Breast epithelium (tissue), 4 donors: ENCODE measurements at places on chromosomes 1 and 21.

- no peak for DNase-seq
Measured at GRCh38 chr1:80675454-80675853, 1125.3 kb upstream of the ADGRL2 start.

DNA sequence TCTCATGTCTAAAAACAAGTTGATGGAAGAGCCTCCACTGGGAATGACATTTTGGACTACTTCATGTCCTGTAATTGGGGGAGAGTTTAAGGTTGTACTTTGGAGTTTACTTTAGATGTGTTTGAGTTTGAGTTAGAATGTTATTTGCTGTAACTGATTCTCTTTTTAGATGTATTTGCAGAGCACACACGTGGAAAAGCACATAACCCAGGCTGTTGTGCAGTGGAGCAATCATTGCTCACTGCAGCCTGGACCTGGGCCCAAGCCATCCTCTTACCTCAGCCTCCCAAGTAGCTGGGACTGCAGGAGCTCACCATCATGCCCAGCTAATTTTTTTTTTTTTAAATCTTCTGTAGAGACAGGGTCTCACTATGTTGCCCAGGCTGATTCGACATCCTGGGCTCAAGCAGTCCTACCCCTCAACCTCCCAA lies 36.7 kb upstream of the SH3D21 start:
- DNase-seq = peak; percentile 67

DNA sequence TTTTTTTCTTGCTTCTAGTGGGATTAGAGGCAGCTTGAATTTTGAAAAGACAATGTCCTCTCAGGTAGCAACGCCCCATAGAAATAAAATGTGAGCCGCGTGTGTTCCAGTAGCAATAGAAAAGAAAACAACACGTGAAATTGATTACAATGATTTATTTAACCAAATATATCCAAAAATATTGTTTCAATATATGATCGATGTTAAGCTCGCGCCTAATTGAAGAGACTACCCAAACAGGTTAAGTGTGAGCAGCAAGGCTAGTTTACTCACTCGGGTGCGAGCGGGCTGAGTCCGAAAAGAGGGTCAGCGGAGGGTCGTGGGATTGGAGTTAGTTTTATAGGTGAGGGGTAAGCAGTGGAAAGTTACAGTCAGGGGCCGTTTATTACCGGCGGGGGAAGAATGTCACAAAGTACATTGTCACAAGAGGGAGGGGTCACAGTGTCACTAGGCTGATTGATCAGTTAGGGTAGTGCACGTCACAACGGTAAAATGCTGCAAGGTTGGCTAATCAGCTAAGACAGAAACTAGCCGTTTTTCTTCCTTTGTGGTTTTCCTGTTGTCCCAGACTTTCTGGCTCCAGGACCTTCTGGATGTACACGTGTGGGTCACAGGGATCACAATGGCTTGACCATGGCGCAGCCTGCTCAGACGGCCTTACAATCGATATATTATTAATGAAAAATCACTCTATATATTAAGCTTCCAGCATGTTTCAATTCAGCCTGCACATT lies 697 bp upstream of the ZNF670 start:
- DNase-seq = no peak

DNA sequence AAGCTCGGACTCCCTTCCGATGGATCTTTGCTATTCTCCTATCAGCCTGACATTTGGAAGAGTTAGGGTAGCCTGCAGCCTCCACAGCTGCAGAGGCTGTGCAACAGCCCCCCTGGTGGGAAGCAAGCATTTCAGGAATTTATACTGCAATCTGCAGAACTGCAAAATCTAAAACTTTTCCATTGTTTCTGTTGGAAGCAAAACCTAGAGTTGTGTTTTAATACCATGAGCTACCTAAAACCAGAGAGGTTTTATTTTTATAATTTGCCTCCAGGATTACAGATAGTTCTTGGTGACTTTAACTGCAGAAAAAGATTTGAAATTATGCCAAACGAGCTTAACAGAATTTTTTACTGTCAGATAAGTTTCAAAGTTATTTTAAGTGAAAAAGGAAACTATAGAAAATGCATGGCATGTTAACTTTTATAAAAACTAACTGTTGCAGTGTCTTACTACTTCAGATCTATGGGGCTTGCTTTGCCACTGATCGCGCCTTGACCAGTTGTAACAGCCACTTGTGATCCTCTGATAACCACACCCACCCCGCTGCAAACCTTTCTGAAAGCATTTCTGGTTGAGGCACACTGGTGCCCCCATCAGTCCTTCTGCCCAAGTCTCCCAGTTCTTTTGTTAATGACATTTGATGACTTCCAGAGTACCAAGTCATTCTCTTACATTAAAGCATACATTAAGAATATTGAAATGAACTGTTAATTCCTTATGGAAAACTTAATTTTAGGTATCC lies 64.8 kb downstream of the PRDM2 start:
- DNase-seq = no peak

DNA sequence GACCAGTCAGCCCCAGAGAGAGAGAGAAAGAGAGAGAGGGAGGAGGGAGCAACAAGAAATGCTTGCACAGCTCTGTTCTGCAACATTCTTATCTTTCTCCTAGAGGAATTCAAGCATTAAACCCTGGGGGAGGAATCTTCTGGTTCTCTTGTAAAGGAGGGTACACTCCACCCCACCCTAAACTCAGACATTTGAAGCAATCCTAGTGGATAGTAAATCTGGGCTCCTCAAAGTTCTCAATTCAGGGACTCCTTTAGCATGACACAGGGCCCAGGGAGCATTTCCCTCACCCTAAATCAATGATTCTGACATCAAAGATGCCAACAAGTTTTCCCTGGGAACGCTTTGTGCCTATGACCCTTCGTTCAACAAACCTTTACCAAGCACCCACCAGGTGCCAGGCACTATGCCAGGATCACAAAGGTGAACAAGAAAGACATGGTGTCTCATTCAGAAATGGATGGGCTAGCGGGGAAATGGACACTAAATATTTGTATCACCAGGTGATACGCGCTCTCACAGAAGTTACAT lies 11.9 kb upstream of the CAPN2 start:
- no peak for DNase-seq

- no peak for DNase-seq
Measured at GRCh38 chr1:109307274-109308021, 637 bp upstream of the MYBPHL start.

DNA sequence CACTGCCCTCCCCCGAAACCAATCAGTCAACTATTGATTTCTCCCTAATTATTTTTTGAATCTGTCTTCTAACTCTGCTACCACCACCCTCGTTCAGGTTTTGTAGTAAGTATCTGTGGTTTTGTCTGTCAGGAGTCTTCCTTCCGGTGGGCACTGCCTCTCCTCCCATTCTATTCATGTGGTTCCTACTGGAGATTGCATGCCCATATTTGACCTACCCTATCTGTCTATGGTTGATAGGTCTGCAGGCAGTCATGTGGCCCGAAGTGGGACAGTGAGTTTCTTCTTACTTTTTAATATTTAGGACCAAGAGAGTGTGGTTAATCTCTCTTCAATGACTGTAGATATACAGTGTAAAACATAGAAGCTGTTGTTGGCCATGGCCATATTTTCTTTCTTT lies 17.8 kb upstream of the MAST2 start:
- no peak for DNase-seq
